ENCODE measurements at places on chromosomes 2 and 18.

DNA sequence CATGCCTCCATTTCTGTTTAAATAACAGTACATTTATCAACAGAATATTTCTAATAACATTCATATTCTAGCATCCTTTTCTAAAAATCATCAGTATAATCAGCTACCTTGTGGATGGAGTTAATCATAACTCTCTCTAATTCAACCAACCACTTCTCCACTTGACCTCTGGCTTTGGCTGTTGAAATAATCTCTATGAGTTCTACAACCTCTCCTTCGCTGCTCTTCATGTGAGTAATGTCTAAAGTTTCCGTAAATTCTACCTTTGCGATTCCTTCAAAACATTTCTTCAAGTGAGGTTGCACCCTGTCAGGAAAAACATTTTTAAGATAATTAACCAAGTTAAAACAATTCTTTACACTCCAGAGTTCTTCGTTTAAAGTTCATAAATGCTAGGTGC, 134.2 kb downstream of the DNAH7 start:
- no peak for DNase-seq

GRCh38 chr2:160695402-160696086, 201.9 kb upstream of the RBMS1 start:
- DNase-seq, result no peak

- no peak for DNase-seq
These were observed 10.4 kb downstream of the TBR1 start for GRCh38 chr2:161426455-161426921.

GRCh38 chr2:235577404-235578330, 83.8 kb downstream of the AGAP1 start:
- DNase-seq, result no peak

DNA sequence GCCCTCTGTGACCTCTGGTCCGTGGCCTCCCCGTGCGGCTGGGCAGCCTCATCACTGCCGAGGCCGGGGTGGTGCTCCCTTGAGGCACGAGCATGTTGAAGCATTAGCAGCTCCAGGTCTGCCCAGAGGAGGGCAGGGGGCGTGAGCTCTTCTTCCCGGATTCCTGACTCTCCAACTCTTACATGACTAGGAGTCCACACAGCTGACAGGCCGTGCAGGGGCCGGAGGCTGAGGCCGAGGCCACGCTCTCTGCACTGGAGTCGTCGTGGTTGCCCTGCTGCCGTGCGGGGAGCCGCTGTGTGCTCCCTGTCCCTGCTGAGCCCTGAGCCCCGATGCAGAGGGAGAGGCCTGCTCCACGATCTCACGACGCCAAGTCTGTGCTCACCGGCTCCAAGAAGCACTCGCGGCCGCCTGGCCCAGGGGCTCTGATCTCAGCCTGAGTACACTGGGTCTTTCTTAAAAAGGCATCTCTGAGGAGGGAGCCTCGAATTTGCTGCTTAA, 19.4 kb upstream of the KCNG2 start:
- DNase-seq, result no peak

GRCh38 chr2:28102455-28102874, 211.9 kb downstream of the BABAM2 start:
- DNase-seq, result no peak

GRCh38 chr2:203705178-203705577, 1.3 kb upstream of the CD28 start:
- no peak for DNase-seq

- DNase-seq, result no peak
These were observed 1328.7 kb upstream of the NXPH2 start for GRCh38 chr2:140108706-140109475.

GRCh38 chr2:7899241-7899640, 782.6 kb upstream of the ID2 start:
- DNase-seq, result no peak

DNA sequence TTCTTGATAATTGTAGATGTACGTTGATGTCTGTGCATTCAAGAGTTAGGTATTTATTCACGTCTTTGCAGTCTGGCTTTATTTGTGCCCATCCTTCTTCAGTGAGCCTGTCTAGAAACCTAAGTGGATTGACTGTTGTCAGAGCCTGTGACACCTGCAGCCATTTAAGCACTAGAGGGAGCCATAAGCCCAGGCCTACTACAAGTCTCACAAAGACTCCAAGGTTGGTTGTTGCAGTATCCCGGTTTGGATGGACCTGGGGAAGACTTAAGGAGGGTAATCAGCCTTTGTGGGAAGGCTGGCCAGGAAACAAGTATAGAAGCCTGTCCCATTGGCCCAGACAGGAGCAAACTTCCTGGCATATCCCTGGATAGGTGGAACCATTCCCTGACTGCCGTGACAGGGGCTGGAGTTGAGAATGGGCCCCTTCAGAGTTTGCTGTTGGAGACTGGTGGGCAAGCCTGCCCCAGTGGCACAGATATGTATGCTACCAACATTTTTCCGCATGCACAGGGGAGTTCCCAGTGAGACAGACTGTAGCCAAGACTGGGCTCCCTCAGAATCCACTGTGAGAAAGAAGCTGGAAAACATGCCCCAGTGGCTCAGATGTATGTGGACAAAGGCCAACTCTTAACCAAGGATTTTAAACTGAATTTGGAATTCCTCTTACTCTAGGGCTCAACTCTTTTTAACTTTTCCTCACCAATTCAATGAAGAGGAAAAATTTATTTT, 9.3 kb upstream of the LRRC30 start:
- DNase-seq, result no peak

- no peak for DNase-seq
These were observed 12.3 kb downstream of the MOGAT1 start for GRCh38 chr2:222683805-222684204.

- no peak for DNase-seq
These were observed 136.7 kb downstream of the CCBE1 start for GRCh38 chr18:59560556-59560955.

- no peak for DNase-seq
These were observed 69.9 kb upstream of the HK2 start for GRCh38 chr2:74763962-74764428.

- DNase-seq, result no peak
These were observed 3.0 kb upstream of the IL1RN start for GRCh38 chr2:113124181-113124961.

- DNase-seq, result no peak
These were observed 51.7 kb upstream of the ATP5MC3 start for GRCh38 chr2:175233135-175233719.

DNA sequence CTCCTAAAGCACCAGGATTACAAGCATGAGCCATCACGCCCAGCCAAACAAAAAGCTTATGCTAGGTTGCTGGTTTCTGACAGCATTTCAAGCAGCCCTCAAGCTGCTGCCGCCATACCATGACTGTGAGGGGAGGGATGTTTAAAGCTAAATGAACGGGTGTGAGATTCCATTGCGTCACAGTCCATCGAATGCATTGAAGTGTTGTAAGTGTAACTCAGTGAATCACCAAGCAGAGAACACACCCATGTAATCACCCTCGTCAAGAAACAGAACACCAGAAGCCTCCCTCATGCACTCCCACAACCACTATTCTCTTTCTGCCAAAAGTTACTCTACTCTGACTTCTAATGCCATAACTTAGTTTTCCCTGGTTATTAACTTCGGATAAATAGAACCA, 32.8 kb upstream of the MC5R start:
- DNase-seq, result no peak

- no peak for DNase-seq
These were observed 36.6 kb downstream of the GORASP2 start for GRCh38 chr2:170965446-170966225.

GRCh38 chr2:11228692-11229091, 73.4 kb downstream of the SLC66A3 start:
- no peak for DNase-seq

DNA sequence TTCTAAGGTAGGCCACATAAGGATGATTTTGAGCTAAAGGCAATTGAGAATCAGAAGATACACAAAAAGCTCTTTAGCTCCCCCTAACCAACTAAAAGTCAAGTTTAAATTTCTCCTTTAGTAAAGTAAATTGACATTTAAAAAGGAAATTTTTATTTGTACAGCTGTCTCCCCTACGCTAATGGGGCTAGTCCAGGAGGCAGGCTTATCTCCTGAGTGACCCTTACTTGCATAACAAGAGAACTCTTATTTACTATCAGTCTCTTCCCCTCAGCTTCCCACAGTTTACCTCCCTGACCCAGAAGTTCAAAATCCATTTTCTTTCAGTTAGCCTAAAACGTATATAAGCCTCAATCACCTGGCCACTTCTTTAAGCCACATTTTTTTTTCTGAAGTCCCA, 1002.8 kb upstream of the NRXN1 start:
- no peak for DNase-seq

- no peak for DNase-seq
These were observed 428.3 kb downstream of the ZEB2 start for GRCh38 chr2:144091622-144092021.

GRCh38 chr2:240235149-240235803, 94.8 kb upstream of the OTOS start:
- DNase-seq, result no peak

GRCh38 chr18:31565782-31566512, 25.7 kb upstream of the TTR start:
- no peak for DNase-seq

DNA sequence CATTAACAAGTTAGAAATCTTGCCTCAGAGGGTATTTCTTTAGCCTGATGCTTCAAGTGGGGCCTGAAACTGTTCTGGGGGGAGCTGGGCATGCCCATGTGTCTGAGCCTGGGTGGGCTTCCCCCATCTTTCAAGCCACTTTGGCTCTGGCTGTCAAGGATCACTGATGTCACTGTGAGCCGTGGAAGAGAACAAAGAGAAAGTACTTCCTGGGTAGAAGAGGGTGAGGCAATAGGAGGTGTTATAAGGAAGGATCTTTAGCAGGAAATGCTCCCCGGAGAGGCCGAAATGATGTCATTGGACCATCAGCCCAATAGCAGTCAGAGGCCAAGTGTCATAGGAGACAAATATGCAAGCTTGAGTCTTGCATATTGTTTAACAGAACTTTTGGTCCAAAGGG, 228.4 kb upstream of the MEX3C start:
- DNase-seq, result no peak

GRCh38 chr18:70195014-70195614, 10.4 kb downstream of the RTTN start:
- DNase-seq, result peak; percentile 14

DNA sequence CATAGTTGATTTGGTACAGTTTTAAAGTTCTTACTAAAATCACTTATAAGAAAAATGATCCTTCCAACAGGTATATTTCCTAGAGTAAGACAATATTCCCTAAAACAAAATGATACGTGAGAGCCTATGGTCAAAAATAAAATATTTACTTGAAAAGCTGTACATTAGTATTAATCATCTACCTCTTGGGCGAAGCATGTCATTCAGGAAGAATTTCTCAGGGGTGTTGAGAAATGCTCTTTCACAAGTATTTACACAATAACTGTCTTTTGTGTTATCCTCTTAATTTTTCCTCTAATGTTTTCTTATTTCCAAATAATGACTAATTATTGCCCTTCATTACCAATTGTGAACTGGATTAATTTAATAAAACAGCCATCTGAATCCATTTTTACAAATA, 466.3 kb downstream of the SATB2 start:
- DNase-seq, result no peak

DNA sequence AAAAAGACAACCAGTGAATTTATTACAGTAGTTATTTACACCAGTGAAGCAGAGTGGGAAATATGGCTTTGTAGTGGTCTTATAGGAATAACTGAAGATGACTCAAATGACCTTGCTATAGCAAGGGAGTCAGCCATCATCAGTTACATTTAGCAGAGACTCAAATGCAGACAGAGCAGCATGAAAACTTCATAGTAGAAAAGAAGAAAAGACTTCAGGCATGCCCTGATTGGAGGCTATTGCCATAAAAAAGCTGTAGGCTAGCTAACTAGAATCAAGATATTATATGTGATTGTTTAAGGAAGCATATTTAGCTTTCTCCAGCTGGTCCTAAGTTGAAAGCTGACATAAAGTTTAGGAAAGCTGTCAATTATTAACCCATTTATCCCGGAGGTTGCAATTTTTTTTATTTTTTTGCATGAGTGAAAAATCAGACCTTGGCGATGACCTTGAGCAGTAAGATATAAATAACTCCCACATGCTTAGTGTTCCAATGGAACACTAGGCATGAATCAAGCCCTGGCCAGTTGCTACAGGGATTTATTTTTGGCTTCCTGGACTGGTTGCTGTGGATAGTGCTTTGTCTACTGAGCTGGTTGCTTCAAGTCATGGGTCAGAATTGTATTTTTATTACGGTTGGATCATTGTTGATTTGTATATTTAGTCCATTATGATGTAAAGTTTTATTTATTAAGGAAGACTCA, 675.6 kb upstream of the VRK2 start:
- no peak for DNase-seq

DNA sequence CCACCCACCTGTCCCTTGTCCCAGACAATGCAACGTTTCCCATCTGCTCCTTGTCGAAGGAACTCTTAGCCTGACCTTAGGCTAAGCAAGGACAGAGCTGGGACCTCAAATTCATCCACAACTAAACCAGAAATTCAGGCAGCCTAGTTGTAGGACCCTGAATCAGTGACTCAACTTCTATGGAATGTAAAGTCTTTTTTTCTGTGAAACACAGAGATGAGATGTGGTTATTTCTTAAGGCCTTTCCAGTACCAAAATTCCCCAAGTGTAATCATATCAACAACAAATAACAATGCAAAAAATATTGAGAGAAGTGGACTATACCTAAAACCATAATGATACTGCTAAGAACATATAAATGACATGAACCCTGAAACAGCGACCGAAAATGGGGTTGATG, 46.7 kb downstream of the EN1 start:
- no peak for DNase-seq

DNA sequence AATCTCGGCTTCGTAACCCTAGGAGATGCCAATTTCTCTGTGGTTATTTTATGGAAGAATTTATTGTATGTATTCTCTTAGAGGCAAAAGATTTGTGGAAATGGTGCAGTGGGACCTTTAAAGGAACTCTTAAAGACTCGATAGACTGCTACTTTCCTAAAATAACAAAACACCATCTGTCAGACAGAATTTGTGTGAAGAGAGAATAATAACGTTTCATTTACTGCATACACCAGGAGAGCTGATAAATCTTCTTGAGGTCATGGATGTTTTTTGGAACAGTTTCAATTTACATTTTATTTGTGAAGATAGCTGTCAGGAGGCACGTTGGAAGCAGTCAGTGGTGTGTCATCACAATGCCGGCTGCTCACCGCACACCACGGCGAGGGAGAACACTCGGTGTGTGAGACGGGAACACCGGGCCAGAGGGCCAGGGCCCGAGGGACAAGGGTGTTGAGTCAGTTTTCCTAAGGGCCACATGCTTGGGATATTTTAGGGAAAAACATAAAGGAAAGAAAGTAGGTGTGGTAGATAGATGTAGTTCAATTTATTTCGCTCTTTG, 1681.0 kb upstream of the DDX18 start:
- no peak for DNase-seq

- DNase-seq, result no peak
These were observed 183.3 kb downstream of the CAMKMT start for GRCh38 chr2:44545005-44545404.

- no peak for DNase-seq
These were observed 21.7 kb upstream of the MEP1B start for GRCh38 chr18:32167980-32168730.

- DNase-seq, result no peak
These were observed 54.7 kb downstream of the UGGT1 start for GRCh38 chr2:128145651-128146050.
